Activated naive CD4-positive, alpha-beta T cell (primary cell): ENCODE measurements at places on chromosomes 3 and 15.

- peak; percentile 19 for DNase-seq
Measured at GRCh38 chr3:13346481-13347389, 73.4 kb downstream of the NUP210 start.

- DNase-seq = no peak
Measured at GRCh38 chr15:71083349-71083748, 31.9 kb upstream of the THSD4 start.

DNA sequence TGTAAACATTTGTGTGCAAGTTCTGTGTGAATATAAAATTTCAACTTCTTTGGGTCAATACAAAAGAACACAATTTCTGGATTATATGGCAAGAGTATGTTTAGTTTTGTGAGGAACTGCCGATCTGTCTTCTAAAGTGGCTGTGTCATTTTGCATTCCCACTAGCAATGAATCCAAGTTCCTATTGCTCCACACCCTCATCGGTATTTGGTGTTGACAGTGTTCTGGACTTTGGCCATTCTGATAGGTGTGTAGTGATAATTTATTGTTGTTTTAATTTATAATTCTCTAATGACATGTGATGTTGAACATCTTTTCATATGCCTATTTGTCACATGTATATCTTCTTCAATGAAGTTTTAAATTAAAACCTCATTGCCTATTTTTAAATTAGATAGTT, 58.2 kb upstream of the TMC3 start:
- no peak for DNase-seq

DNA sequence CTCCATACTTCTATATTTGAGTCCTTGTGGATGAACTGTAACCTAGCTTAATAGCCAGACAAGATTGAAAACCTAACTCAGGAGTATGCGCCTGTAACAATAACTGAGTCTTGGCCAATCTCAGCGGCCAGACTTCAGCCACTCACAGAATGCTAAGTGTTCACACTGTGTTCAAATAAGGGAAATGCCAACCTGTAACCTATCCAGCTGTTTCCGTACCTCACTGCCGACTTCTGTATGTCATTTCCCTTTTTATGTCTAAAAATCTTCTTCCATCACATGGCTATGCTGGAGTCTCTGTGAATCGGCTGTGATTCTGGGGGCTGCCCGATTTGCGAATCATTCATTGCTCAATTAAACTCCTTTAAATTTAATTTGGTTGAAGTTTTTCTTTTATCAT, 169.2 kb downstream of the NFKBIZ start:
- no peak for DNase-seq

- no peak for DNase-seq
Measured at GRCh38 chr15:32829436-32829835, 111.6 kb downstream of the GREM1 start.

DNA sequence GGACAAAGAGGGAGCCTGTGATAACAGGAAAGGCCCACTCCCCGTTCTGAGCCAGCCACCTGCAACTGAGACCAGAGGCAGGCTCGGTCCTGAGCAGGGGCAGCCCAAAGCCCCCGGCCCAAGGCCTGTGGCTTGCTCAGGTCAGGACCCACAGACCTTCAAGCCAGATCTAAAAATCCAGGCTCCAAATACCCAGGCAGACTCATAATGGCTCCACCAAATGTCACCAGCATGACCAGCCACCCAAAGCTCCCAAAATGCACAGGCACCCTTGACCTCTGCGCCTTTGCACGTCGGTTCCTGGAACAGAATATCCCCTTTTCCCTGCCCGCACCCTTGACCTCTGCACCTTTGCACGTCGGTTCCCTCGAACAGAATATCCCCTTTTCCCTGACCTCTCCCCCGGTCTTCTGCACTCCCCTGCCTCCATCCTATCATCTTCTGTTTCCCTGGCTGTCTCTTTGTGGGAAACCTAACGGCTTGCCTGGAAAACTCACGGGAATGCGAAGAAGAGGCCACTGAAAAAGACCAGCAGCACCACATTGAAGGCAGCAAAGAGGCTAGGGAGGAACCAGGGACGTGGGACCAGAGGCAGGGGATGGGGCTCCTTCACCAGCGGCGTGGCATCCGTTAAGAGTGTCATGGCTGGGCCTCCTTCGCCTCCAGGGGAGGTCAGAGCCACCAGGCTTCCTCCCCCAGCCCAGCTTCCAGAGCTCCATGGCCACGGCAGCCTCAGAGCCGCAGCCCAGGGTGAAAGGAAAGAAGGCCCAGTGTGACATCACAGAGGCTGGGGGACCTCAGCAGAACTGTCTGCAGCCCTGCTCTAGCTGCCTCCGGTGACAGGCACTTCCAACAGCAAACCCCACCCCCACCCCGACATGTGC, at the start of gene ZDHHC19:
ZDHHC19 (minus strand) TSS at position 728 of the 884 bp plus-strand sequence; CDS start at position 643, 85 bp downstream.
- DNase-seq = no peak

- no peak for DNase-seq
Measured at GRCh38 chr3:62180514-62180913, 192.8 kb downstream of the FEZF2 start.

DNA sequence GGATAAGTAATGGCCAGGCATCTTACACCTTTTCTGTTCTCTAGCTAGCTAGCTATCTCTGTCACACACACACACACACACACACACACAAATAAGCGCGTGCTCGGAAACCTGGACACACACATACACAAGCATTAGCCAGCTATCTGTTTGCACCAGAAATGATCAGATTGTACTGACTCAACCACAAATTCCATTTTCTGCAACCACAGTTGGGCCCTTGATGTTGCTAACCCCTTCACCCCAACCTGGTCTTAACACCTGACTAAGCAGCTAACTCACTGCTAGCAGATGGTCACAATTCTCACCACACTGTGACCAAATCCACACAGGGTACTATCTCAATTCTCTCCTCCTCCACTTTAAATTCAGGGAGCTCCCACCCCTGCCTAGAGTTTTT, 183.0 kb upstream of the THBS1 start:
- no peak for DNase-seq

DNA sequence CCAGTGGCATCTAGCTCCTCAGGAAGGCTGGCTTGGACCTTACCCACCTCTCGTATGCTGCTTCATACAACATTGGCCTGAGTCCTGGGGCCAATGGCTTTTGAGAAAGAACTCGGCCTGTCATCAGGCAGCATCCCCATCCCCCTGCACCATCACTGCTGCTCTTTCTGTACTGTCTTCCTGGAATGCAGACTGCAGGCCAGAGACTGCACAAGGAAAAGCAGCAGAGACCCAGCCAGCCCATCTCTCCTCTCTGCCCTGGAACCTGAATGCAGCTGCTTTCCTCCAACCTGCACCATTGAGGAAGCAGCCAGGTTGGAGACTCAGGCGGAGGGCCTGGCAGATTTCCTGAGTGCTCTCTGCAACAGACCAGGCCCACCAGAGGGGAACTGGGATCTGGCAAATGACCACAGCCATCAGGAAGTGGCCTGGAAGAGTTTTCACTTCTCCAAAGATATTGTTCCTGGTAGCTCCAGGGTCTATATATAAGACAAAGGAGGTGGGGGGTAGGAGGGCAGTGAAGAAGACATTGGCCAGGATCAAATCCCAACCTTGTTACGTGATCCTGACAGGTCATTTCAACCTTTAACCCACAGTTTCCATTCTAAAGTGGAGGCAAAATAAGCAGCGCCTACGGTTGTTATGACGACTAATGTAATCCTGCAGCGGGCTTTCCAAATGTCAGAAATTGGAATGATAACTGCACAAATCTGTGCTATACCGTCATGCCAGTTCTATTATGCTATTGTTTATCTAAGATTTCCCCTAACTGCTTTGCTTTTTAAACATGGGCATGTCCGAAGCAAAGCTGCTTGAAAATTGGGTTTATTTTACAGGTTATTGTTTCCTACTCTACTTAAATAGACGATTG, 24.4 kb upstream of the RAB7A start:
- DNase-seq = no peak

- DNase-seq = no peak
Measured at GRCh38 chr3:27573138-27573537, 89.0 kb upstream of the SLC4A7 start.

GRCh38 chr3:32703491-32703972, 18.5 kb downstream of the CNOT10 start:
- DNase-seq = no peak

GRCh38 chr3:195209083-195209846, 61.7 kb downstream of the XXYLT1 start:
- no peak for DNase-seq

DNA sequence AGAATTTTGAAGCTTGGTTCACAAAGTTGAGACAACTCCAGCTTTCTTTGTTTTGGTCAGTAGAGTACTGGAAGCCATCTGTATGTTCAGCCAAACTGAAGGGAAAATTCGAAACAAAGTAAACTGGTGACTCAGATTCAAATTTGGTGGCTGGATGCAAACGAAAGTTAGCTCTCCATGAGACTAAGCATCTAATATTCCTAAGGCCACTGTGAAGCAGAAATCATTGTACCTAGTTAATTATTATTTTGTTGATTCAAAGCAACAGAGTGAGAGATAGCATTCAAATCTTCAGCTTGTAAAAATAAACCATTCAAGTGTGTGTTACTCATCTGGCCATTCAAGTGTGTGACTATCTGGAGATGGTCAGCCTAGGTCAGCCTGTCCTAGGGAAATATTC, 42.1 kb downstream of the NR2F2 start:
- no peak for DNase-seq

GRCh38 chr3:135109681-135110080, 314.6 kb downstream of the EPHB1 start:
- no peak for DNase-seq

GRCh38 chr3:17352620-17353019, 389.8 kb downstream of the TBC1D5 start:
- no peak for DNase-seq

GRCh38 chr3:24363242-24363641, 131.4 kb downstream of the THRB start:
- no peak for DNase-seq

DNA sequence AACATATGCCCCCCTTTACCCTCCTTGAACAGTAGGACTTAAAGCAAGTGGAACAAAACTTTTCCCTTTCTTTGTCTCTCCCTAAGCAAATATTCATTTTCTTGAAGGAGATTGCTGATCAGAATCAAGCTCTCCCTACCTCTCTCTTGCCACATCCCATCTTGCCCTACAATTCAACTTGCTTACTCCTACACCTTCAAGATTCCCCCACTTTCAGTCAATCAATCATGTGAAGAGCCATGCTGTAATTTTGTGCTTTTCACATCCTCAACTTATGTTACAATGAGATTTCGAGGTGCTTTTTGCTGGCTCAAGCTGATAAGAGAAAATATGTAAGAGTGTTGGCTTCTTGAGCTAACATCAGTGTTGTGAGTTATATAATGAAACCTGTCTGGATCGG, 662.9 kb downstream of the NLGN1 start:
- DNase-seq = no peak

DNA sequence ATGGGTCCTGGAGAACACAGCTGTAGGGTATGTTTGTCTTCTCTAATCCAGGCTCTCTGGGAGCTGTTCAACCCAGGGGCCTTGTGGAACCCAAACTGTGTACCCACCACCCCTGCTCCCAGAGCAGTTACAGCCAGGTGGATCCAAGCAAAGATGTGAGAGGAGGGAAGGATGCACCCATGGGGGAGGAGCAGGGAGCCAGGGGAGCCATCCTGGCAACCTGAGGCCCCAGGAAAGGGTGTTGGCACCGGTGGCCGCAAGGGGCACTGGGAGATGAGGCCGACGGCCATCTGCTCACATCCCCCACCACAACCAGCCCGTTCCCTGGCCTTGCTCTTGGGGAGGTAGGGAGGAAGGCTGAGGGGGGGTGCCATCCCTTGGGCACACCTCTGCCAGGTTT, 43.2 kb downstream of the CMTM6 start:
- DNase-seq = no peak

DNA sequence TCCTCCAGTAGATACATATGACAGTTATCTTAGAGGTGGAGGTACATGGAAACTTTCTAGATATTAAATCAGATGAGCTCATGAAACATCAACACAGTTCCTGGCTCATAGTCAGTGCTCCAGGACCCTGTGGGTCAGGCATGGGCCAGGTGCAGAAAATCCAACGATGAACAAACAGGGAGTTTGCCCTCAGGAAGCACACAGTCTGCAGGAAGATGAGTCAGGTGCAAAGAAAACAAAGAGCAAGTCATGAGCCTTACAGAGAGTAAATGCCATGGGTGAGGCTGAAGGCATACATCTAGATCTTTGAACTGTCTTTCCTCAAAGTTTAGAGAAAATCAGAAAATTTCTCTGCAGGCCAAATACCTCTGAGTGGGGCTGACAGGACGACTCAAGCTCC, 184.2 kb upstream of the TPM1 start:
- DNase-seq = no peak

- no peak for DNase-seq
Measured at GRCh38 chr3:78660957-78661356, 1106.8 kb downstream of the ROBO1 start.

GRCh38 chr15:63083541-63083940, 38.1 kb upstream of the LACTB start:
- no peak for DNase-seq

- no peak for DNase-seq
Measured at GRCh38 chr3:127552038-127552437, 38.5 kb downstream of the TPRA1 start.

DNA sequence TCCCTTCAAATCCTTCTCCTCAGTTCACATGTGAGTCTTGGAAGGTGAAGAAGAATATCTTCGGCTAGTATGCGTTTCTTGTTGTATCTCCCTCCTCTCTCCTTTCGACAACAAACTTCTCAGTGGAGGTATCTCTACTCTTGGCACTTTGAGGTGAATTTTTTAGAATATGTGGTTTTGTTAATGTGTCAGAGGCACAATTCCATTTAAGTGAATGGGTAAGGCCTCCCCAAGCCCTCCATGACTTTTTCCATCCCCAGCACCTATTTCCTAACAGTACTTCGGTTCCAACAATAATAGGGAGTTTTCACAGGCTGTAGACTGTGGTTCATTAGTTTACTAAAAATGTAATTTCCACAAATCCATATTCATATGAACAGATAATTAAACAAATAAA, 74.2 kb downstream of the TM4SF4 start:
- no peak for DNase-seq

- no peak for DNase-seq
Measured at GRCh38 chr15:29770796-29771195, 51.5 kb downstream of the TJP1 start.

DNA sequence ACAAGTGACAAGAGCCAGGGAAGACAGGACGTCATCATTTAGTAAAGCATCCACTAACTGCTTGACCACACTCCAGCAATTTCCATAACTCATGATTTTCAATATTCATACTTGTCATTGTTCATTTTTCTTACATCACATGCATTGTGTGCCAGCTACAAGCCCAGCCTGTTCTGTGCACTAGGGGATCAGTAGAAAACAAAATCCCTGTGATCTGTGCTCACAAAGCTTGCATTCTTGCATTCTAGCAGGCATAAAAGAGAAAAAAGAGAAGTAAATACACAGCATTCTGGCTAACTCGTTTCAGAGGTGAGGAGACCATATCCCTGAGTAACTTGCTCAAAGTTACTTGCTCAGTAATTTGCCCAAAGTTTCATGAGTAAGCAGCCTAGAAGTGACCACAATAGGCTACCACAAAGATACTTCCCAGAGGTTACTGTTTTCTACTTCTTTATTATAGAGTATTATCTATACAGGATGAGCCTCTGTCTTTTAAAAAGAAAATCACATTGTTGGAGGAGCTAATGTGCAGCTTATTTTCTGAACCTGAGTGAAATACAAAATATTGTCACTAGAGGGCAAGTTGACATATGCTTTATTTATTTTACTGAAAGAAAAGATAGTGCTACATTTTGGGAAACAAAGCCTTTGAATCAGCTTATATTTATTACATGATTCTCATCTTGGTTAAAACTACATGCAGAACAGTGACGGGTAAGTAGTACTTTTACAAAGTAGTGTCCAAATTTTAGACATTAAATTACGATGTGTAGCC, 701.4 kb upstream of the LMCD1 start:
- no peak for DNase-seq

- DNase-seq = no peak
Measured at GRCh38 chr15:55916666-55917409, 76.6 kb downstream of the NEDD4 start.
